Omental fat pad (tissue), 4 donors: ENCODE measurements at places on chromosomes 5 and 9.

DNA sequence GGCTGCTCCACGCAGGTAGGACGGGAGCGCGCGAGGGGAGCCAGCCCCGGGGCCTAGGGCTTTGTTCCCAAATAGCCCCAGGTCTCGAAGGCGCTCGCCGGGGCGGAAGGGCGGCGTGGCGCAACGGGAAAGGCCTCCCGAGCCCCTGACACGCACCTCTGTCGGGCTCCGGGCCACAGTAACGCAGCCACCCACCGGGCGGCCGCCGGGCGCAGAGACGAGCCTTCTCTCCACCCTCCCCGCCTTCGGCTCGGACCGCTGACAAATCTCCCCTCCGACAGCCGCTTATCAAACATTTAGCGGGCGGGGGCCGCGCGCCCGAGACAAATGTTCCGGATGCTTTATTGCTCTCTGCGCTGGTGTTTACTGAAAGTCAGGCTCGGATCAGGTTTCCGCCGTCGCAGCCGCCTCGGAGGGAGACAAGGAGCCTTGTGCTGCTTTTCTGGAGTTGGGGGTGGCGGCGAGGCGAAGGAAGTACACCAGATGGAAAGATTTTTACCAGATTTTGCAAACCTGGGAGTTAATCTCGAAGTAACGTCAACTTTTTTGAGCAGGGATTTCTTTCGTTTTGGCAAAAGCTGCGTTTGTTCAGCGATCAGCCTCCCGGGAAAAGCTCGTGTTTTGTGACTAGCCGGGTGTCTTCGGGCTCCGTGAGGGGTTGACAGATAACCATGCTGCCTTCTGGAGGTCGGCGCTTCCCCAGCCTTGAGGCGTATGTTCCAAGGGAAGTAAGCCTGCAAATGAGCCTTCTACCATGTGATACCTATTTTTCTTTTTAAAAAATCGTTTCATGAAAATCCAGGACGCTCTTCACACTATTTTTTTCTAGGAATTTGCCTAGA, 950 bp downstream of the RGMB start:
- peak; percentile 34 for DNase-seq

- no peak for DNase-seq
Observed at GRCh38 chr5:88882276-88883038, 527 bp downstream of the MEF2C start.

GRCh38 chr9:93111371-93112115, 15.5 kb downstream of the CARD19 start:
- peak; percentile 21 for DNase-seq

DNA sequence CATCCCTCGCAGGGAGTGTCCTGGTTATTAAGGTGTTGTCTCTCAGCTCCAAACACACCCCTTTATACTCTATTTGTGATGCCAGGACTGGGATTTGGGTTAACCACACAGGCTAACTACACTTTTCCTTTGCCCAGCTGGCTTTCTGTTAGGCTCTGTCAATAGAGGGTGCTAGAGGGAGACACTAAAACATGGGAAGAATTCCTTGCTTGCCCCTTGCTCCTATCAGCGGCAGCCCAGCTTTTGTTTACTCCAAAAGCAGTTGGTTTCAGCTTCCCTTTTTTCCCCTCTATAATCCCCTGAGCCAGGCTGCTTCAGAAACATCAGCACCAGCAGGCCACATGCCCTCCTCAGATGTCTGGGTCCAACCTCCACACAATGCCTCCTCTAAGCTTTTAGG, 297.1 kb downstream of the KCTD16 start:
- DNase-seq = no peak

GRCh38 chr5:164581889-164582288, 1076.5 kb downstream of the MAT2B start:
- no peak for DNase-seq

GRCh38 chr9:108865037-108865436, 3.0 kb downstream of the ACTL7A start:
- no peak for DNase-seq

DNA sequence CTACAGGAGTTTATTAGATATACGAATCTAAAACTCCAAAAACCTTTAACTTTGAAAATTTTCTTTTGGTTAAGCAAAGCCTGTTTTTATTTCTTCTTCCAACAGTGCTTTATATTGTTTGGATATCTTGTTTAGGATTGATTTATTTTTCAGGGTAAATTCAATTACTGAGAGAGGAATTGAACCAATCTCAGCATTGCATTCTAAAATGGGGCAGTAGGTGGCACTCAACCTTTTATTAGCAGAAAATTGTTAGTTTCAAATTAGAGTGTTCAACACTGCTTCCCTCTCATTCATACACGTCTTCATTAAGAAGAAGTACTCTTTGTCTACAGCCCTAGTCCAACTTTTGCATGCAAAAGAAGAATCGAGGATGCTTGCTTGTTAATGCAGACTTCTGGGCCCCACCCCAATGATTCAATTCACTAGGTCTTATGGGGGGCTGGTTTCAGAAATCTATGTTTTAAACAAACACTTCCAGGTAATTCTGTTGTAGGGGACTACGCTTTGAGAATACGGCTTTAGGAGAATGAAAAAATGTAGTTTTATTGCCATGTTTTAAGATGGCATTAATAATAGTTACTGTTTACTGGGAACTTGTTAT, 26.6 kb downstream of the MRPL22 start:
- DNase-seq = no peak

- no peak for DNase-seq
Observed at GRCh38 chr9:69155341-69156030, 18.6 kb upstream of the TJP2 start.

DNA sequence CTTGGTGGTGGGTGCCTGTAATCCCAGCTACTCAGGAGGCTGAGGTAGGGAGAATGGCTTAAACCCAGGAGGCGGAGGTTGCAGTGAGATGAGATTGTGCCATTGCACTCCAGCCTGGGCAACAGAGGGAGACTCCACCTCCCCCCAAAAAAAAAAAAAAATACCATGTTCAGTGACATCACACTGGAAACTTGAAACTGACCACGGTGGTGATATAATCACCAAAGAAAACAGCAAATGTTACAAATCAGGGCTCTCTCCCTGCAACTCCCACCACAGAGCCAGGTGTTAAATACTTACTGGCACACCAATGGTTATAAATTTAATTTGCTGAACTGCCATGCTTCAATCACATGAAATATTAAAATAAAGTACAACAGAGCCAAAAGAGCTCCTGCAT, 81.4 kb downstream of the ZNF608 start:
- no peak for DNase-seq

- DNase-seq = no peak
Observed at GRCh38 chr5:145739843-145740242, 95.3 kb downstream of the PRELID2 start.

DNA sequence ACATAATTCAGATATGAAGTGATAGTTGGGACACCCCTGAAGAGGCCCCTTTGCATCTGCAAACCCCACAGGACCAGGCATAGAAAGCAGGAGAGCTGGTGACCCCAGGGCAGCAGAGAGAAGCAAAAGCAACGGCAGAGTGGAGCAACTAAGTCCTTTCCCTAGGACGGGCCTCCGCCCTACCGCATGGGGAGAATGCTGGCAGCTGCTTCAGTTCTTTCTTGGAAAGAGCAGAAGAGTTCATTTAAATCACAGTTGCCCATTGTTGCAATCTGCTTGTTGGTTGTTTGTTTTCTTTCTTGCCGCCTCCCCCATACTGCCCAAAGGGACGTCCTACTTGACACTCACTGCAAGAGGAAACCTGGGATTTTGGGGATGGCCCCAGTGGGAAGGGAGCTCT, 126.2 kb downstream of the ADAMTS16 start:
- no peak for DNase-seq

GRCh38 chr9:21801683-21802417, 586 bp upstream of the MTAP start:
- peak; percentile 43 for DNase-seq

DNA sequence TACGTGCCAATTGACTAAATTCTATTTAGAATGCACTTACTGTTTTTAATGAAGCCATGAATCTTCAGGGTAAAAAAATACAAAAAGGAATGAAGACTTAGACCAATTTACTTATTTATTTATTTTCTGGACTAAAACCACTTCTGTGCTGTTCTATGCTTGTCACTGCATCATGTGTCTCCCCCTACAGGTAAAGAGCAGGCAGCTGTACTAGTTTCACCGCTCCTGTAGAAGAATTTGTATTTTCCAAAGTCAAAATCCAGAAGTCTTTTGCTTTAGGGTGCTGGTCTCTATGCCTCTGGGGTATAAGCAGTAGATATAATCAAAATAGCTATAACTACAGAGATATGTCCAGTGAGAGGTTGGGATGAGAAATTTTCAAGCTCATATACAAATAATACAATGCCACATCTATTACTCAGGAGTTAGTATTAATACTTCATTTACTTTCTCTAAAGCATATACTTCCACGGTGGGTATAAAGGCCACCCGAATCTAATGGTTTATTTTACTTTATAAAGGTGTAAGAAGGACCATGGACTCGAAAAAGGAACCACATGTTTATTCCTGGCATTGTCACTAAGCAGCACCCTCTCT, 591.5 kb downstream of the RAB3C start:
- no peak for DNase-seq

DNA sequence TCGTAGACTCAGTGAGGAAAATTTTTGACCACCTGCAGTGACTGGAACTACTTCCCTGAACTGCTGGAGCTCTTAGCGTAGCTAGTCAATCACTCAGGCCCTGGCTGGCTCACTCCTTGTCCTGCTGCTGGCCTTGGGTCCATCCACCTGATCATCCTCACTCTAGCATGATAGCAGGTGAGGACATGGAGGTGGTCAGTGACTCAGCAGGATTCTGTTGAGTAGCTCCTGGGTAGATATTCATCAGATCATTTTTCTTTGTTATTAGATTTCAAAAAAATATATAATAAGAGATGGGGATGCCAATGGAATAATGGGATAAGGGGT, 25.0 kb upstream of the SEMA4D start:
- no peak for DNase-seq

GRCh38 chr5:89351975-89352374, 469.0 kb upstream of the MEF2C start:
- DNase-seq = no peak
